ENCODE measurements at places on chromosomes 16 and 17.

DNA sequence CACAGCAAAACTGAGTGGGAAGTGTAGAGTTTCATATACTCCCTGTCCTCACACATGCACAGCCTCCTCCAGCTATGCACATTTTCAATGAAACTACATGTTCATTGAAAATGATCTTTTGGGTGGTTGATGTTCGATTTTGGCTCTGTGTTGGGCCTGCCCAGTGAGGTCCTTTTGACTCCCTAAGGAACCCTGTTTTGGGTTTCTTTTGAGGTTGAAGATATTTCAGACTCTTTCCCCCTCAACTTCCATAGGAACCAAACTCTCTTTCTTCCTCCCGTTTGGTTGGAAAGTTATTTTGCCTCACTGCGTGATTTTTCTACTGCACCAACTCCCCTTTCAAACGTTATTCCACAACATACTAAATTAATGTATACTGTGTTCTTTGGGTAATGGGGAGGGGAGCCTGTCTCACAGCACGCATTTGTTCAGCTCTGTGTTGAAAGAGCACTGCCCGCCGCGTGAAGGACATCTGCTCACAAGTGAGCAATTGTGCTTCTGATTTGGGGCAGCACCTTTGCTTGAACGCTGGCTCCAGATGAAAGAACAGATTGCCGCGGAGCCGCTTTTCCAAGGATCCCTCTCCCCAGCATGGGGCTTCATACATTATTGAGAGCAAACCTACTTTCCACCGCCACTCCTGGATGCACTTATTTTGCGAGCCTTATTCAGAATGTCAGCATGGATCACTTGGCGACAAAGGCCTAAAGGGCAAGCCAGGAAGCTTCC is 385.9 kb downstream of the WWOX start:
- DNase-seq, result no peak

DNA sequence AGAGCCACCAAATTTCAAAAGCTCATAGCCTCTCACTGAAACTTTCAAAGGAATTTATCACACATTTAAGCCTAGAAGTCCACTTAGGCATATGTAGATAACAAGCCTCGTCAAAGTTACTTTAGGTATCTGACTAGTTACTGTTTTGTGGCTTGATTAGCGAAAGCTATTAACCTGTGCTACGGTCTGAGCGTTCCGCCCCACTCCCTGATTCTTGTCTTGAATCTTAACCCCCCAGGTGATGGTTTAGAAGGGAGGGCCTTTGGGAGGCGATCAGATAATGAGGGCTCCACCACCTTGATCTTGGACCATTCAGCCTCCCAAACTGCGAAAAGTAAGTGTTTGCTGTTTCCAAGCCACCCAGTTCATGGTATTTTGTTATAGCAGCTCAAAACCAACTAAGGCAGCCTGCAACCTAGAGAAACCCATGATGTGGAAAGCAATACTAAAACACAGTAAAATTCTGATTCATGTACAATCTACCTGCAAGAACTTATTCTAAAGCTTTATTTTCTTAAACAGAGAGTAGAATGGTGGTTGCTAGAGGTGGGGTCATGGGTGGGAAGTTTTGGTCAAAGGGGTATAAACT is 7.1 kb downstream of the HSDL1 start:
- no peak for DNase-seq

DNA sequence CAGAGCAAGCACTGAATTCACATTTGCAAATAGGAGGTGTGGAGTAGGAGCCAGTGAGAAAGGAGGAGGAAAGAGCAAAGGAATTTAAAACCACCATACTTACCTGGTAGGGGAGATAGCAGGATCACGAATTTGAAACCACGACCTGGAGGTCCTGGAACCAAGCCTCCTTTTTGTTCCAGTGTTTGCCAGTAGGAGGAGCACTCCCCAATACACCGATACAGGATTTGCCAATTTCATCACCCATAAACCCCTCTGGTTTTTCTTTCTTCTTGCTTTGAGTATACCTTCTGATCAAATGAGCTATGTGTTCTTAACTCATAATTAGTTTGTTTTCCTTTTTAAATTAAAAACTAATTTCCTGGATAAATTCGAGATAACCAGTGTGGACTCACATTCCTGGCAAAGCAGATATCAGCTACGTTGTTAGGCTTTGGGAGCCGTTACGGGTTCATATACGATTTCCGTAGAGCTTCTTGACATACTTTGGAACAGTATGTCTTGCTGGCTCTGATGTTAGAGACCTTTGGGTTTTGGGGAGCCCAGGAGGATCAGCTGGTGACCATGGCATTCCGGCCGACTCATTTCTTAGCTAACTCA is 22.7 kb downstream of the BCO1 start:
- DNase-seq, result no peak

DNA sequence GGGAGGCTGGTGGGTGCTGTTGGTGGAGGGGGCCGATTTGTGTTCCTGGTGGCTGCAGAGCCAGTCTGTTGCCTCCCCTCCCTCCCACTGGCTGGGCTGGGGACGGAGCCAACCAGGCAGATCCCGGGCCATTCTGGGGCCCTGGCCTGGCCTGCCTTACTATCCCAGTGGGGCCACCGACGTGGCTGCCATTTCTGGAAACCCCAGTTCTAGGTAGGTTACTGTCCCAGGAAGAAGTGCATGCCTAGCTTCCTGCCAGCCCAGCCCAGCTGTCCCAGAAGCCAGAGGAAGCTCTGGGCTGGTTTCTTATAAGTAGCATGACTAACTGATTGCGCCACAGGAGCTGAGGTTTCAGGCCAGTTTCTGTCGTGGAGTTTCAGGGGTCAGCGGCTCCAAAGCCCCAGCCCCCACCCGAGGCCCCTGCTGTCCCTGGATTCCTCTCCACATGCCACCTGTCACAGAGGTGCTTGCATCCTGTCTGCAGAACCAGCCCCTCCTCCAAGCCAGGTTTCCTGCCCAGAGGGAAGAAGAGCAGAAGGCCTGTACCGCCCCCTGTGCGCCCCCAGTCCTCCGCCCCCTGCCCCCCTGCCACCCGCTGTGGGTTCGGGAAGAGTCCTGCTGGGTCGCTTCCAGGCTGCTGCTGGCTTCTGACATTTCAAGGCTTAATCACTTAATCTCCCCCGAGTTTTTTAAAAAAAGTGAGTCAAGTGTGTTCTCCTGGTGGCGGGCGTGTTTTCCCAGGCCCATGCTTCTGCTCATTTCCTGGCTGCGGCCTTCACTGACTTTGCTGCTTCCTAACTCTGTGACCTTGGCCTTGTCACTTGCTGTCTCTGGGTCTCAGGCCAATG is 13.2 kb downstream of the IL4R start:
- peak; percentile 58 for DNase-seq

DNA sequence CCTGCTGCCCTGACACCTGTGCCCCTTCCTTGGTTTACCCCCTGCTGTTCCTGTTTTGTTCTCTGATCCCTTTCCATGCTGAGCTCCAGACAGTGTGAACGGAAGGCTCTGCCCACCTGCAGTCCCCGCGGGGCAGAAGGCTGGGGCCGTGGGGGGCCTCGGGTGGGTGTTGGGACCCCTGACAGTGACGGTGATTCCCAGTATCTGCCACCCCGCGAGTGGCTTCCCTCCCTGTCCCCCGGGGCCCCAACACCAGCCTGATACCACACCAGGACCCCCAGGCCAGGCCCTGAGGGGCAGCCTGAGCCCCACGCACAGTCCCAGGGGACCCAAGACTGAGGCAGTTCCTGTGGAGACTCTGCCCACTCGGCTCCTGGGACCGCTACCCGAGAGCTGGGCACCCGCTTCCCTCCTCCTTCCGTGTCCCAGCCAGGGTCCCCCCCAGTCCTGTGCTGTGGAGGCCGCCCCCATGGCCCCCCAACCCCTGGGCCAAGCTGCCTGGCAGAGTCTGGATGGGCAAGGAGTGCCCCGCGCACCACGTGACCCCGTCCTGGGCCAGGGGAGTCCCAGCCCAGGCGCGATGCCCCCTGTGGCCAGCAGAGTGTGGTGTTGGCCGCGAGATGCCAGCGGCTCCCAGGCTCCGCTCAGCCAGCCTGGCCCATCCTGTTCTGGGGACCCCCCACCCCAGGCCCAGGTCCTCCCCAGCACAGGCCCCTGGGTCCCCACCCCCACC is 10.0 kb upstream of the C1QTNF8 start:
- peak; percentile 40 for DNase-seq

DNA sequence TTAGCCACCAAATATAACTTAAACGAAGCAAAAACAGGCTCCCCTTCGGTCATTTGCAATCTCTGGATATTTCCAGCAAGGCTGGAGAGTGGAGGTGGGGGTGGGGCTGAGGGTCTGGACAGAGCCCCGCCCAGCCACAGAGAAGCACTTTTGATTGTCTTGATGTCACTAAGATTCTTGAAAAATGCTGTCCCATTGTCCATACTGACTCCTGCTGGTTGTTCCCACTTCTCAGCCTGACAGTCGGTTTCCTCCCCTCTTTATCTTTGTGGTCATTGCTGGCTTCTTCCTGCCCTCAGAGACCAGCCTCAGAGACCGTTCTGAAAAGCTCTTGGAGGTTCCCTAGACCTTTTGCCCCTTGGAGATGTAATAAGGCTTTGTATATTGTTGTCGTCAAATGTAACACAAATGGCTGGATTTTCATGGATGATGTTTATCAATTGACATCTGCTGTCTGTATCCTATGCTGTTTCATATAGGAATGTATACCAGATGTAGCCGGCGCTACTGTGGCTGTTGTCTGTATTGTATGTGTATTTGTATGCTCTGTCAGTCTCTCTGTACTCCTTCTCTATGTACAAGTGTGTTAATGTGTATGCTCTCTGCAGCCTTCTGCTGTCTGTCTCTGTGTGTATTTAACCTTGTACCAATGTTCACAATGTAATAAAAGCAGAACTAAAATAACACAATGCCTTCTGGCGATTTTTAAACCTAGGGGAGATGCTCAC is 94.8 kb upstream of the DNAH9 start:
- DNase-seq, result no peak

- DNase-seq, result no peak
Measured at GRCh38 chr16:74462361-74462760, 41.1 kb upstream of the CLEC18B start.

GRCh38 chr17:79930877-79931816 is 91.9 kb upstream of the CBX4 start:
- DNase-seq, result no peak

GRCh38 chr17:1914661-1915083 is 84.9 kb downstream of the RPA1 start:
- DNase-seq, result no peak

DNA sequence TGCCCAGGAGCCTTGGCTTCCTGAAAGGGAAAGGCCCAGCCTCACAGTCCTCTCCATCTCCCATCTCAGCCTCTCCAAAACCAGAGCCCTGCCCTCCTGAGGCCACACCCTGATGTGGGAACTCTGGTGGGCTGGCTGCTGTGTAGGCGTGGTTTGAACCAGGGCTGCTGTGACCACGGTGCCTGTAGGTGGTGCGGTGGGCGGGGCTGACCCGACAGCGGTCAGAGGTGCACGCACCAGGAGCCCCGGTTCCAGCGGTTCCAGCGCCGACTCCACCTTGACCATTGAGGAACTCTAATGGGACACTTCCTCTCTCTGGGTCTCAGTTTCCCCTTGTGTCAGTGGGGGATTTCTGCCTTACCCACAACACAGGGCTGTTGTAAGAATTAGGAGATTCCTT is 2.4 kb downstream of the RAP1GAP2 start:
- no peak for DNase-seq

- DNase-seq, result no peak
Measured at GRCh38 chr16:2689968-2690801, 7.9 kb downstream of the KCTD5 start.

DNA sequence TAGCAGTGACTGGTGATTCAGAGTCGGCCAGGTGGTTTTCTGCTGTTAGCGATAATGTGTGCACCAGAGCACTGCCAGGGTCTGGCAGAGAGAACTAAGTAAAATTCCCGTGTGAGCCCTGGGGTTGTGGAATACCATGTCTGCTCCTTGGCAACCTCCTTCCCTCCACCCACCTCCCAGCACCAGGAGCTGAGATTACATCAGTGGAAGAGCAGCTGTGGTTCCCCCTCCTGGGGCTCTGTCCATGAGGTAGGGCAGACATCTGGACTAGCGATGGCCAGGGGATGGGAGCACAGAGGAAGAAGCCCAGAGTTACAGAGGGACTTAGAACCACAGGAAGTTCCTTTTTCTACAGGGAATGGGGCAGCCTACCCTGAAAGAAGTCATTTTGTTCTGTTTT is 15.8 kb downstream of the CLEC10A start:
- no peak for DNase-seq

GRCh38 chr16:50151322-50151721 is 1.8 kb upstream of the TENT4B start:
- DNase-seq, result no peak

DNA sequence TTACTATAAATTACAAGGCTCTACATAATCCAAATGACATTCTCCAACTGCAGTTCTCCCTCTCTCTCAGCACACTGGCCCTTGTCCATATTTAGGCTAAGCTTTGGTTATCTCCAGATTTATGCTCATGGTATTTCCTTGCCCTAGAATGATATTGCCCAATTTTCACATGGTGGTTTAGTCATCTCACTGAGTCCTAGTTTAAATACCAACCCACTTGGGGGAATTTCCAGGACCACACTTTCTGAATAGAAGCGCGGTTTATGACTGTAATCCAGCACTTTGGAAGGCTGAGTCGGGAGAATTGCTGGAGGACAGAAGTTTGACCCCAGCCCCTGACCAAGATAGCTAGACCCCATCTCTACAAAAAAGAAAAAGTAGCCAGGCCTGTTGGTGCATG is 280.1 kb upstream of the MON1B start:
- DNase-seq, result no peak

DNA sequence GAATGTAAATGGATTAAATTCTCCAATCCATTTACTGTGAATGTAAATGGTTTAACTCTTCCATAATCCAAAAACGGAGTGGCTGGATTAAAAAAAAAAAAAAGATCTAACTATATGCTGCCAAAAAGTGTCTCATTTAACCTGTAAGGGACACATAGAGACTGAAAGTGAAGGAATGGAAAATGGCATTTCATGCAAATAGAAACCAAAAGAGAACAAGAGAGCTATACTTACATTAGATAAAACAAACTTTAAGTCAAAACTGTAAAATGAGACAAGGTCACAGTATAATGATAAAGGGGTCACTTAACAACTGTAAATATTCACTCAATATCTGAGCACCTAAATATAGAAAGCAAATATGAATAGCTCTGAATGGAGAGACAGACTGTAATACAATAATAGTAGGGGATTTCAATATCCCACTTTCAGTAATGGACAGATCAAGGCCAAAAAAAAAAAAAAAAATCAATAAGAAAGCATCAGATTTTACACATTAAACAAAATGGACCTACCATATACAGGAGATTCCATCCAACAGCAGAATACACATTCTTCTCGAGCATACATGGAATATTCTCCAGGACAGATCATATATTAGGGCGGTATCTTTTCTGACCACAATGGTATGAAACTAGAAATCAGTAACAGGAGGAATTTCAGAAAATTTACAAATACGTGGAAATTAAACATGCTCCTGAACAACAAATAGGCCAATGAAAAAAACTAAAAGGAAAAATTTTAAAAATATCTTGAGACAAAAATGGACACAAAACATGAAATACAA is 36.4 kb downstream of the CDR2 start:
- DNase-seq, result no peak
